ENCODE measurements at places on chromosomes 5 and 9.
A peak's percentile ranks its signal among the peaks of the same experiment; 100 is the strongest.

- DNase-seq, result no peak
Observed at GRCh38 chr5:73121119-73121463, 716 bp downstream of the TMEM171 start.

- DNase-seq, result no peak
Observed at GRCh38 chr5:109644829-109645228, 44.9 kb upstream of the MAN2A1 start.

- DNase-seq, result peak; percentile 27
Observed at GRCh38 chr5:133779828-133780475, 167.6 kb upstream of the FSTL4 start.

DNA sequence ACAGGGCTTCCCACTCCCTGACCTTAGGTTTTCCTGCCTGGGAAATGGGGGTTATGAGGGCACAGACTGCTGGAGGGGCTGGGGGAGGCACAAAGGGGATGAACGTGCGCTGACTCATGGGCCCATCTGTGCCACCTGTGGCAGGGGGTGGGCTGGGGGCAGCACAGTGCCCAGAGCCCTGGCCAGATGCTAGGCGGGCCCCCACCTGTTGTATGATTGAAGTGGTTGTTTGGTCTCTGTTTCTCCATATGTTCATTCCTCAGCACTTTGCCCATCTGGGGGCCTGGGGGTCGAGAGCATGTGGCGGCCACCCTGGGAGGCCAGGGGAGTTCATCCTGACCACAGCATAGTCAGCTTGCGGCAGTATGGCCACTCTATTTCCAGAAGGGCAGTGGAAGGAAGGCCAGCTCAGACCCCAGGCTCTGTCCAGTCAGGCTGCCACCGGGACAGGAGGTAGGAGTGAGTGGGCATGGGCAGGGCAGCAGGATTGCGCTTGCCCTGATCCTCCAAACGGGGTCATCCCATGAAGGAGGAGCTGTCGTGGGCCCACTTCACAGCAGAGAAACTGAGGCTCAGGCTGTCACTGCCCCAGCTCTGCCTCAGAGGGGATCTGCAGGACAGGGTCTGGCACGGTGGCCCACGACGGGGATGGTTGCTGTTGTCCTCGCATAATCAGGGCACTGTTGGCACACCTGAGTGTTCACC, 841 bp upstream of the NINJ1 start:
- no peak for DNase-seq

DNA sequence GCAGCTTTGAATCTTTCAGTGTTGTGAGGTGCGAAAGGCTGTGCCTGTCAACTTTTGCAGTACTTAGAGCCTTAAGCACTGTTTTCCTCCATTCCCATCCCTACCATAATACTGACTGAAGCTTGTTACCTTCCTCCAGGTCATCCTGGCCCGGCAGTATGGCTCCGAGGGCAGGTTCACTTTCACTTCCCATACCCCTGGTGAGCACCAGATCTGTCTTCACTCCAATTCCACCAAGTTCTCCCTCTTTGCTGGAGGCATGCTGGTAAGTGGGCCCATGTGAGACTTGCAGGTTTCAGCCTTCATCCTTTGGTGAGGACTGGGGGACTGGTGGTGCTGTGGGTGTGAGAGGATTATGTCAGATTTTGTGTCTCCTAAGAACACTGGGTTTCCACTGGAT, 1.5 kb downstream of the TMED9 start:
- no peak for DNase-seq

DNA sequence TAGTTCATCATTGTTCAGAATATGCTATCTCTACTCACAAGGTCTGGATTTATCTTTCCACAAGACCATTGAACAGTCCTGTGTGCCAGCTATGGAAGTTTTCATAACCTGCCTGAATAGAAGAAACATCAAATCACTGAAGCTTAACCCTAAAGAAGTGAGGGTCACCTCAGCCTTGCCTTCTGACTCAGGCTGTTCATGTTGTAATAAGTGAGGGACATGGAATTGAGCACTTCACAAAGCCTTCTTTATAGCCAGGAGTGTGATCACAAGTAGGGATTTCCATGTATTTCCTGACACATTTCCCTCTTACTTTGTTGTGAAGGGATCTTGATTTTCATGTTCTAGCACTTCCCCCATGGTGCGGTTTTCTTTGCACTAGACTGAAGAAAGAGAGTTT, 577.5 kb upstream of the WWC1 start:
- DNase-seq, result no peak

DNA sequence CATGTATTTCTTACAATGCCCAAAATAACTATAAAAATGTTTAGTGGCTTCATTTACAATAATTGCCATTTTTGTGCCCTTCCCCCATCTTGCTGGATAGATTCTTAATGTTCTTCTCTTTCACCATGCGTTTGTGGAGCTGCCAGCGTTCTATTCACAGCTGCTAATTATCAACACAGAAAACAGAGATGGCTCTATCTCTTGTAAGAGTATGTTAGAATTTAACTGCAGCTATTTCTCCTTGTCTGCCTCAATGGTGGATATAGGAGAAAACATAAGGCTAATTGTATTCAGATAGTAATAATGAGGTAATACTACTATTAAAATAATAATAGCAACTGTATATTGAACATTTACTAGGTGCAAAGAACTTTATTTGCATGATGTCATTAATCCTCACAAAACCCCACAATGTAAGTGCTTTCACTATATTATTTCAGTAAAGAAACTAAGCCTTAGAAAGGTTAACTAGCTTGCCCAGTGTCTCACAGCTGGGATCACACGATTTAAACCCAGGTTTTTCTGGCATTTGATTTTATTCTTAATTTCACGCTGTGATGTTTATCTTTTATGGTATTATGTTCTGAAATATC, 50.1 kb downstream of the JAKMIP2 start:
- no peak for DNase-seq

DNA sequence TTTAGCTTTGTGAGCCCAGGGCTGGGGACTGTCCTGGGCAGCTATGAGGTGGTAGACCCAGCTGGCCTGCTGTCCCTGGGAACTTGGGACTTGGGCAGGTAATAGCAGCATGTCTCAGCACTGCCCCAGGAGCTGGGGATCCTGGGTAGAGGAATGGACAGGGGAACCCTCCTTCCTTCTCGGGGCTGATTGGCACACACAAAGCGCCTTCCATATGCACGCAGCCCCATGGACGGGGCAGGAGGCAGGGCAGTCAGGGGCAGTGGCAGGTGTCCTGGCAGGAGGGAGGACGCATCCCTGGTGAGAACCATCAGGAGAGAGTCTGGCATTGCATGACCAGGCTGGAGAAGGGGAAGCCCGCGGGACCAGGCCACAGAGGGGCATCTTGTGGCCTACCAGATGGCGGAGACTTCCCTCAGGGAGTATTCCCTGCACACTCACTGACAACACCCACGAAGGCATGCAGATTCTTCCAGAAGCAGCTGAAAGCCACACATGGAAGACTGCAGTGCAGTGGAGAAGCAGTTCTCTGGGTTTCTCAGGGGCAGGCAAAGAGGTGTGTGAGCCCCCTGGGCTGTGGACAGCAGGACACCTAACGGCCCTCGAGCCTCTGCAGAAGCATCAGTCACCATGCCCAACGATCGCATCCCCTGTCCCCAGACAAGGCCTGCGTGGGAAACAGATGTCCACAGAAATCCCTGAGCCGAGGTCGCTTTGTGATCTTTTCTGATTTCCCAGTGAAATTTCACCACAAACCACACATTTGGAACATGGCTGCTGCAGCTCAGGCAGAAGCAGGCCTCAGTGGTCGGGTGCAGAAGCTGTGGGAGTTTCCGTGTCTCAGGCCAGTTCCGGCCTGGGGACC, 7.0 kb upstream of the NKD2 start:
- peak; percentile 36 for DNase-seq

GRCh38 chr5:10622810-10623209, 58.9 kb downstream of the ANKRD33B start:
- DNase-seq, result no peak

GRCh38 chr5:152529440-152529839, 124.4 kb upstream of the NMUR2 start:
- DNase-seq, result no peak

GRCh38 chr9:6106711-6107339, 91.4 kb upstream of the RANBP6 start:
- peak; percentile 63 for DNase-seq

GRCh38 chr9:33426843-33427293, 20.5 kb downstream of the AQP3 start:
- DNase-seq, result no peak

GRCh38 chr9:112921549-112921948, 30.9 kb upstream of the SLC46A2 start:
- DNase-seq, result peak; percentile 60

GRCh38 chr5:5738797-5739489, 316.5 kb downstream of the ICE1 start:
- peak; percentile 45 for DNase-seq

DNA sequence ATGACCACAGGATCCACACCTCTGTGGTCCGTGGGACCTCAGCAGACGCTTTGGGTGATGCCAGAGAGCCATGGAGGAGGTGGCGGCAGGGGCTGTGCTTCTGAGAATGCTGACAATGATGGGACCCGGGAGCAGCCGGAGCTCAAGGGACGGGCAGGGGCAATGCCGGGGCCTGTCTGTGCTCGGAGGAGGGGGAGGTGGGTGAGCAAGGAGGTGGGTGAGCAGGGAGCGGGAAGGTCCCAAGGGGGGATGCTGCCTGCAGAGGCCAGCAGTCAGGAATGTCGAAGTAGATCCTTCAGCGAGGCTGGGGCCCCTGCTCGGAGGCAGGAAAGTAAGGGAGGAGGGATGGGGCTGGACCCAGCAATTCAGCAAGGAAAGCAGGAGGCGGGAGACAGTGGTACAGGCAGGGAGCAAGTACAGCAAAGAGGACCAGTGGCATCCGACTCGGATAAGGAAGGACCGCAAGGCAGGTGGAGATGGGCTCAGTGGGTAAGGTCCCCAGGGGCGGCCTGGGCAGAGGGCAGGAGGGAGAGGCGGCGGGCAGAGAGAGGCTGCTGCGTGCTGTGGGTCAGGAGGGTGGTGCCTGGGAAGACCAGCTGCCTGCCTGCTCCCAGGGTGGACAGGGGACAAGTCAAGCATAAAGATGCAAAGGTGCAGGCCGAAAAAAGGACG, 49.0 kb downstream of the ADAMTS2 start:
- DNase-seq, result no peak

GRCh38 chr5:81878333-81878732, 93.5 kb upstream of the ATG10 start:
- no peak for DNase-seq

GRCh38 chr5:122871661-122872060, 26.2 kb downstream of the SNX24 start:
- DNase-seq, result no peak

DNA sequence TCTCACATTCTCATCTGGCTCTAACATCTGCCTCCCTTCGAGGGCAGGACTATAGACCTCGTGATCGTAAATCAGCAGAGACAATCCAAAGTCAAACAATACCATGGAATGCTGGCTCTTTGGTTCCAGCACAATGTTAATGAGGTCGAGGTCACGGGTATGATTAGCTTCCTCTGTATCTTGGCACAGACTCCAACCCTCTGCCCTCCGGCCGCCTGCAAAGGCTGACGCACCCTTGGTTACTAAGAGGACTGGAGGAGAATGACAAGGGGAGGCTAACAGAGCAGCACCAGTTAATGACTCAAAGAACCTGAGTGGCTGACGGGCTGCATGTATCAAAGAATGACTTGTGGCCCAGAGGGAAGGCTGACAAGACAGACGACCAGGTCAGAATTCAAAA, 10.1 kb downstream of the LHFPL2 start:
- DNase-seq, result no peak

DNA sequence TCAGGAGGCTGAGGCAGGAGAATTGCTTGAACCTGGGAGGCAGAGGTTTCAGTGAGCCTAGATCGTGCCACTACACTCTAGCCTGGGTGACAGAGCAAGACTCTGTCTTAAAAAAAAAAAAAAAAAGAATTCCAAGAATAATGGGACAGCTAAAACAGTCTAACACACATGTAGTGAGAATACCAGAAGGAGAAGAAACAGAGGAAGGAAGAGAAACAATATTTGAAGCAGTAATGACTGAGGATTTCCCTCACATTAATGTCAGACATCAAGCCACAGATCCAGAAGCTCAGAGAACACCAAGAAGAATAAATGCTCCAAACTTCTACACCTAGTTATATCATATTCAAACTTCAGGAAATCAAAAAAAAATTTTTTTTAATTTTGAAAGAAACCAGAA, 47.1 kb upstream of the EFNA5 start:
- no peak for DNase-seq

DNA sequence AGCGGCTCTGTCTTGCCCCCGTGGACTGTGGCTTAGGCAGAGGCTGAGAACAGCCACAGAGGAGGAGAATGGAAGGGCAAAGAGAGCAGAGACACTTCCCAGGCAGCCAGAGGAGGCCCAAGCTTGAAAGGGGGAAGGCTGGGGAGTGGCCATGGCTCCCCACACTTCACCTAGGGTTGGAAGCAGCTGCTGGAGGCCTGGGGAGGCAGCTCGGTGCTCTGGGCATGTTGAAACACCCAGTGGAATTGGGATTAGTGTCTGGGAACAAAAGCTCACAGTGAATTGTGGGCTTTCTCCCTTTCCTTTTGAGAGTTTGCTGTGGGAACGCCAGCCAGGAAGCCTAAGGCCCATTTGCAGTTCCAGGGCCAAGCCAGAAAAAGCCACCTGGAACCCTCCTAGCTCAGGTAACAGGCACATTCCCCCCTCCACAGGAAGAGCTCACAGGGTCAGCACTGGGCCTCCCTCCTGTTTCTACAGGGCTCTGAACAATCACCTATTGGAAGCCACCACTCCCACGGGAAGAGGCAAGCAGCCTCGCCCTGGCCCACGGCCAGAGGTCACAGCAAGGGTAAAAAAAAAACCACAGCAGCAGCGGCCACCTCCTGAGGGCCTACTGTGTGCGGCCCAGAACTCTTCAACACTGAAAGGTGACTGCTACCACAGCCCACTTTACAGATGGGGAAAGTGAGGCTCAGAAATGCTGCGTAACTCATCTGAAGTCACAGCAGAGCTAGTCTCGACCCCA, 20.2 kb downstream of the EEIG1 start:
- no peak for DNase-seq

GRCh38 chr5:124580512-124580911, 165.9 kb downstream of the ZNF608 start:
- no peak for DNase-seq

DNA sequence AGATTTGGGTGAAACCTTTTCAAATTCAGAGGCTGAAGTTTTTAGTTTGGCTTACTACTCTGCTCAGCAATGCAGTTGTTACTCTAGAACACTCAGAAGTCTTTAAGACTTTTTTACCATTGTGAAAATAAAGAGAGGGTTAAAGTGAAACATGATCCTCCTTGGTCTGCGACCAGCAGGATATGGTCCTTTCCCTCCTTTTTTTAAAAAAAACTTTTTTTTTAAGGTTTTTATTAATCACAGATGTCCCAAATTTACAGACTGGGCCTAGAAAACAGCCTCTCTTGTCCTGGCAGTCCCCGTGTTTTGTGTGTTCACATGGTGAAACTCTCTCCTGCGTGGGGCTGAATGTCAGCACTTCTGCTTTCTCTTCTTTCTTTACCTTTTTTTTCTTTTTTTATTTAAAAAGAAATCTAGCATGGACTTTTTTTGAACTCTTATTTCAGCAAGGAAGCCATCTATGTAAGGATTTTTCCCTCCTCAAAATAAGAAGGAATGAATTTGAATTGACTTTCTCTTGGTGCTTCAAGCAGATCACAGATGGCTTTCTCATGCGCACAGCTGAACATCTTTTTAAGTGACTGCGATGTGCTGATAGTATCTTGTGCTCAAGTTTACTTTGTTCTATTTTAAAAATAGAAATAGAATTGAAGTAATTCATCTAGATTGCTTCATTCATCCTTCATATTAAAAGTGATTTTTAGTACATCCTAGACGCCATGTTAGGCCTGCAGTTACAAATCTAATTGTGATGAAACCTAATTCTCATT, 128.7 kb upstream of the OTULINL start:
- no peak for DNase-seq

Measured in GM12865 (cell line).